ENCODE measurements at places on chromosomes 4 and X.

DNA sequence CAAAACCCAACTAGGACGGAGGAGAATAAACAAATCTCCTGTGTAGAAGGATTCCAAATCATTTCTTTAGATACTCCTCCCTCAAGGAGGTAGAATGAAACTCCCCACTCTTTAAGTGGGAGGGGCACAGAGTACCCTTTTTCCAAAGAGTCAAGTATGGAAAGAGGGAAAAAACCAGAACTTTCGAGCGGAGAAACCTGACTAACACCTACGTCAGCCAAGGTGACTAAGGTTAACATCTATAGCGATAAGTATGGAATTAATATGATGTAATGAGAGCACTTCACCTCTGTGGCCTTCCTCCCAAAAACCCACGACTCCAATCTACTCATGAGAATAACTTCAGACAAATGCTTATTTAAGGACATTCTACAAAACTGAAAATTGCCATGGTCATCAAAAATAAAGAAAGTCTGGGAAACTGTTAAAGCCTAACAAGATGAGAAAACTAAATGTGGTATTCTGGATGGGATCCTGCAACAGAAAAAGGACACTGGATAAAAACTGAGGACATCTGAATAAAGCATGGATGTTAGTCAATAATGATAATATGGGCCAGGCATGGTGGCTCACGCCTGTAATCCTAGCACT is 157.0 kb upstream of the MAP3K15 start:
- DNase-seq = no peak

DNA sequence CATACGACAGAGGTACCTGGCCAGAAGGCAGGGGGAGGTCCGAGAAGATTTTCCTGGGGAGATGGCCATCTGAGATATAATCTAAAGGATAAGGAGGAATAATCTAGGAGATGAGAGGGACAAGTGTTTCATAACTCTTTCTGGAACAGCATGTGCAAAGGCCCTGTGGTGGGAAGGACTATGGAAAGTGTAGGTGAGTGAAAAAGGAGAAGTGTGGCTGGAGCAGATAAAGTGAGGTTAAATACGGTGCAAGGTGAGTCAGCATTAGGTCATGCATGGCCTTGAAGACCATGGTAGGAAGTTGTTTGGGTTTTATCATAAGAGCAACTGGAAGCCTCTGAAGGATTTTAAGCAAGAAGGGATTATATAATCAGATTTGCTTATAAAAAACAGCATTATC is 34.6 kb upstream of the MTM1 start:
- DNase-seq = no peak

- DNase-seq = no peak
Observed at GRCh38 chr4:97150966-97151365, 992.3 kb downstream of the STPG2 start.

DNA sequence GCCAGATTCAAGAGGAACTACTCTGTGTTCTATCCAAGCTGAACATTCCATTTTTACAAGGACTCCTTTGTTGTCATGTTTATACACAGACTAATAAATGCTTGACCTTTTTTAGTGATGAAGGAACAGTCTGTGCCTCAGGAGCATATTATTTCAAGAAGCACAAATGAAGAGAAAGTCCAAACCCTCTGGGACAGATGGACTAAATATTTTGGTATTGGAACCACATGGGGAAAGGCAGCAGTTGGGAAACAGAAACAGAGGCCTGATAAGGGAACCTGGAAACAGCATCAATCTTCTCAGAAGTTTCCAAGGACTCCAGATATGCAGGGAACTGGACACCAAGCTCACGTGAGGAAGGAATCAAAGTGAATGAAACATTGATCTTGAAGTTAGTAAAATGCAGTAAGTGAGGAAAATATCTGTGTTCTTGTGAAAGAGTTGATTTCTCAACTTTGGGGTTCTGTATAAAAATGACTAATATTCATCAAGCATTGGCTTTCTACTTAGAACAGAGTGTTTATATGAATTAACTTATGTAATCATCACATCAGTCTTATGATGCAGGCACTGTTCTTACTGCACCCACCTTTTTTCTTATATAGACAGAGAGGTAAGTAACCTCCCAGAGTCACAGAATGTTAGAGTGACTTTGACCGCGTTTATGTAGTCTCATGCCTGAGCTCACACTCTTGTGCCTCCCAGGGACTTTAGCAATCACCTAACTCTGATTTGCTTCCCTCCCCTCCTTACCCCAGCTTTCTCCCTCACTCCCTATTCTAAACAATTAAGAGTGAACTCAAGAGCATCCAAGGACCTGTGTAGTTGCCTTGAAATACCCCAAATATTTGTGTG is 148.9 kb upstream of the JADE1 start:
- no peak for DNase-seq
